ENCODE measurements at places on chromosomes 1 and 21.

- no peak for DNase-seq
These were observed 246.5 kb downstream of the LTN1 start for GRCh38 chr21:28746166-28746565.

DNA sequence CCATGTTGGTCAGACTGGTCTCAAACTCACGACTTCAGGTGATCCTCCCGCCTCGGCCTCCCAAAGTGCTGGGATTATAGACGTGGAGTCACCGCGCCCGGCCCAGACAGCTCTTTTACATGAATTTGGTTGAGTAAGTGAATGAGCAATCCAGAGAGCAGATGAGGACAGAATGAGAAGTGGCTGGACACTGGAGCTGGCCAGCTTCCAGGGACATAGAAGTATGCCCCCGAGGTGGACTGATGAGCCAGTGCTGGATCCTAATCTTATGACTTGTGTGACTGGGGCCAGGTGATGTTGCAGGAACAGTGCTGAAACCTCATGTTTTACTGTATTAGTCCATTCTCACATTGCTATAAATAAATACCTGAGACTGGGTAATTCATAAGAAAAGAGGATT lies 35.9 kb upstream of the KANK4 start:
- no peak for DNase-seq

GRCh38 chr1:209012443-209013196 lies 570.9 kb upstream of the CAMK1G start:
- no peak for DNase-seq

GRCh38 chr1:207958376-207959139 lies 47.6 kb upstream of the CD34 start:
- DNase-seq, result no peak

GRCh38 chr1:22297999-22298398 lies 153.7 kb upstream of the ZBTB40 start:
- no peak for DNase-seq

DNA sequence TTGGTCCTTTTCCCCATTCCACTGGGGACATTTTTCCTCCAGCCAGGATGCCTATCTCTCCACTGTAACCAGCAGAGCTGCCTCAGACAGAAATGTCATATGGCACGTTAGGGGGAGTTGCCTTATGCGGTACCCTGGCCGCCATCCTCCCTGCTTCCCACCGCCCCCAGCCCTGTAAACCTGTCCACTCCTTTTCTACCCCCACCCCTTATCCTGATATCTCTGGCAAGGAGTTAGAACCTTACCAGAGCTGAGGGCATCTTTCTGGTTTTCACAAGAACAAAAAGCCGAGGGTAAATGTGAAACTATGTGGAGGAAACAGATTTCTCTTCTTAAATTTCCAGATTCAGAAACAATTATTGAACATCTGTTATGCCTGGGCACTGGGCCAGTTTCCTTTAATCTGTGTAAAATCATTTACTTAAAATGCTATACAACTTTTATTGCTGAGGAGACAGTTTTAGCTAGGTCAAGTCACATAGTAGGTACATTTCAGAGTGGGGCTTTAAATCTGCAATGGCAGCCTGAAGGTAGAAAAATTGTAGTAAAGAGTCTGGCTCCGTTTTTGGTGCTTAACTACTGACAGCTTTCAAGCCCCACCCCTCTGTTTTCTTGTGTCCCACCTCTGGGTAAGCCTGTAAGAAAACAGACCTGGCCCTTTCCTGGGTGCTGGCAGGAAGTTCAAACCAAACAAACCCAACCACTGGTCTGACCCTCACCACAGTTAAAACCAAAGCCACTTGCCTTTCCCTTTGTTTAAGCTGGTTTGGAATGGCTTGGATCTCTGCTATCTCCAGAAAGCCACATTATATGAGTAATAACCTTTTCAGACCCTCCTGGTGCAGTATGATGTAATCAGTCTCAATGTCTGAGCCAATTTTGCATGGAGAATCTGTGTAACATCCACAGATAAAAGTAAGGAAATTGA lies 319.0 kb downstream of the HHAT start:
- DNase-seq, result no peak

- DNase-seq, result no peak
These were observed 42.0 kb upstream of the DUSP10 start for GRCh38 chr1:221783936-221784335.

DNA sequence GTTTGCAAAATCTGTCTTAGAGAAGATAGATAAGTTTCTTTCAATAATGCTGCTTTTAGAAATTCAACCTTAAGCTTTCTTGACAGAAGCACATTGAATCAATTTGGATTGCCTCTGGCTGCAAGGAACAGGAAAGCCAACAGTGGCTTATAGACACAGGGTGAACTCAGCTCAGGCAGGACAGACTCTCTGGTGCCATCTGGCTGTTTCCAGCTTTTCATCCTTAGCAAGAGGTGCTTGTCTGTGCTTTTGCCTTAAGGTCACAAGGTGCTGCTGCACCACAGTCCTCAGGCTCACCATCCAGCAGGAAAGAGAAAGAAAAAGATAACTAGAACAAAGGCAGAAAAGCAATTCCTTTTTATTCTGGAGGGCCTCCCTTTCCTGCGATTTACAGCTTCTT lies 93.7 kb upstream of the ETS2 start:
- no peak for DNase-seq

DNA sequence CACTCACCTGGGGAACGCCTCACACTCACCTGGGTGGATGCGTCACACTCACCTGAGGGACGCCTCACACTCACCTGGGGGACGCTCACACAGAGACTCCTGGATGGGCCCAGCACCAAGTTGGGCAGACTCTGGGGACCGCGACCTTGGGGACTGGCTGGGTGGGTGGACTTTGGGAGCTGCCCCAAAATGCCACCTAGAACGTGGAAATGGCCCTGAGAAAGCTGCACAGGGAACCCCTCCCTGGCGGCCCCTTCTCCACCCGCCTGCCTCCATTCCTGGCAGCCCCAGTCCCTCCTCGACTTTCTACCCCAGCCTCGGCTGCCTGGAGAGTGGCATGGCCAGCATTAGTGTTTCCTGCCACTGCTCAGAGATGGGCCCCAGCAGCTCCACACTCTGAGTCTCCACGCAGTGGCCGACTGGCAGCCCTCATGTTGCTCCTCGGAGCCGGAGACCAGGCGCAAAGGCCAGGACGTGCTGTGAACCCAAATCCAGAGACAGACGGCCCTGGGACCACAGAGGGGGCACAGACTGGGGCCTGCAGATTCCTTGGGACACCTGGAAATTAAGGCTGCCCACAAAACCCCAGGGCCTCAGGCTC lies 46.5 kb upstream of the ACTRT2 start:
- DNase-seq, result no peak

Data from body of pancreas (tissue), 4 donors.